Activated CD4-positive, alpha-beta T cell treated with anti-CD3 and anti-CD28 coated beads for 36 hours (primary cell): ENCODE measurements at places on chromosomes 12 and 14. TPM values are rescaled to one million over a fixed set of nuclear protein-coding genes. Genes with fewer than 3 reads are reported as not detected.
A peak's percentile ranks its signal among the peaks of the same experiment; 100 is the strongest.

Gene KCNH5
- total RNA-seq, result not detected

Gene MAP3K9
- total RNA-seq, result 5.2 TPM

Gene RNASE7
- not detected for total RNA-seq

Gene NABP2
- total RNA-seq, result 69.1 TPM

Gene ANO4
- not detected for total RNA-seq

GRCh38 chr14:101595887-101596721 is 34.8 kb downstream of the DIO3 start:
- H3K27ac ChIP-seq, result peak overlapping the region; percentile 83
- H3K4me3 ChIP-seq, result no peak overlapping the region
- DNase-seq, result peak; percentile 46
- H3K27me3 ChIP-seq, result no peaks in the 10 kb centered on the region

- H3K4me1 ChIP-seq, result peaks cover 75% of the 10 kb centered on the region
- H3K4me3 ChIP-seq, result peak overlapping the region; percentile 70
- no peak for DNase-seq
- peaks cover 8% of the 10 kb centered on the region for H3K36me3 ChIP-seq
- peaks cover 2% of the 10 kb centered on the region for H3K27me3 ChIP-seq
Observed at GRCh38 chr14:93971635-93972027, 4.7 kb downstream of the ASB2 start.

DNA sequence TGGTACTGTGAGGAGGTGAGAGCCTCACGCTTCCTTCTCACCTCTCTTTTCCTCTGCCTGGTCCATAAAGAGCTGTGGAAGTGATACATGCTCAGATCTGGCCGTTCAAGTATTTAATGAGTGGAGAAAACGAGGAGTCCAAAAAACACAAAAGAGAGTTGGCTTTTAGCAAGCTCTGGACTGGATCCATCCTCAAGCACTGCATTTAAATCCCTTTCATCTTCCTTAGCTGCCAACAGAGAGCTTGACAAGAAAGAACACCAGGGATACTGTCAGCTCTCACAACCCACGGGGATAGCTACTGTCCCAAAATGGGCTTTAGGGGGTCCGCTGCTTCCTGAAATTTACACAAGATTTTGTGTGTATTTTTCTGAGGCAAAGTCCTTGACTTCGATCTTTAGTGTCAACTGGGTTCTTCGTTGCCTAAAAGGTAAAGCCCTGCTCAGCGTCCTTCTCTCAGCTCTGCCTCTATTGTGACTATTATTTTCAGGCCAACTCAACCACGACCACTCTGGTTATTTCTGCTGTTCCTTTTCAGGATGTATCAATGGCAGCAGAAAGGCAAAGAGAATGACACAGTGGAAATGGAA is 120.9 kb downstream of the TMTC1 start:
- H3K4me3 ChIP-seq, result no peak overlapping the region
- peaks cover 2% of the 10 kb centered on the region for H3K27me3 ChIP-seq
- H3K36me3 ChIP-seq, result no peaks in the 10 kb centered on the region
- H3K27ac ChIP-seq, result no peak overlapping the region
- no peak for DNase-seq

GRCh38 chr14:58705066-58705465 is 67.3 kb downstream of the DACT1 start:
- H3K27me3 ChIP-seq, result peaks cover 9% of the 10 kb centered on the region
- DNase-seq, result no peak
- H3K36me3 ChIP-seq, result no peaks in the 10 kb centered on the region
- H3K27ac ChIP-seq, result no peak overlapping the region

- no peaks in the 10 kb centered on the region for H3K36me3 ChIP-seq
- peaks cover 9% of the 10 kb centered on the region for H3K4me1 ChIP-seq
- H3K27ac ChIP-seq, result no peak overlapping the region
- no peak overlapping the region for H3K4me3 ChIP-seq
Observed at GRCh38 chr12:115378291-115378690, 694.3 kb upstream of the TBX3 start.

DNA sequence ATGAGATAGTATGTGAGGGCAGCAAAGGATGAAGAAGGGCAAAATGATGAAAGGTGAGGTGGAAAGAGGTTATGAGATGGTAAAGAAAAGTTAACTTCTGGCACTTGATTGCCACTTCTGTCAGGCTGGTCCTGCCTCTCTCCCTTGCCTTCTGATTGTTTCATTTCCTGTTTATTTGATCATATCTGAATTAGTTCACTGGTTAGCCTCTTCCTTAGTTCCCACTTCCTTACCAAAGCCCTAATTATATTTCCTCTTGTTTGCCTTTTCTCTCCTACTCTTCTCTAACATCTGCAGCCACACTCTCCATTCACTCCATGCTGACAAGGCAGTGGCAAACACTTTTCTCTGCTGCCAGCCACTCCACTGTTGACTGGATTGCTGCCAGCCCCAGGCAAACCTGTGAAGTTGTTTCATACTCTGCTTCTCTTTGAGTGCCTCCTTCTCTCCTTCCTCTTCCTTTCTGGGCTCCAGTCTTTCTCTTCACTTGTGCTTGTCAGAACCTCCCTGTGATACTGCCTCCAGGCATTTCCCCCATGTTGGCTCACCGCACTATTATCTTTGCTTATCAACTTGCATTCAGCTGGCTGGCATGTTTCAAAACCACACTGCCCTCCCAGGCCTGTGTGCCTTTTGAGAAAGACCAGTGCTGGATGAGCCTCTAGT is 8.1 kb downstream of the PNP start:
- no peaks in the 10 kb centered on the region for H3K27me3 ChIP-seq
- peaks cover 76% of the 10 kb centered on the region for H3K4me1 ChIP-seq
- peak overlapping the region; percentile 90 for H3K27ac ChIP-seq
- H3K36me3 ChIP-seq, result peaks cover 66% of the 10 kb centered on the region

- DNase-seq, result peak; percentile 81
- H3K27me3 ChIP-seq, result no peaks in the 10 kb centered on the region
- peak overlapping the region; percentile 88 for H3K27ac ChIP-seq
- peak overlapping the region; percentile 62 for H3K4me3 ChIP-seq
Observed at GRCh38 chr14:99252940-99253868, 18.8 kb downstream of the BCL11B start.

- H3K36me3 ChIP-seq, result no peaks in the 10 kb centered on the region
- no peak overlapping the region for H3K27ac ChIP-seq
- H3K27me3 ChIP-seq, result no peaks in the 10 kb centered on the region
Observed at GRCh38 chr14:80150301-80150700, 61.0 kb downstream of the DIO2 start.
